ENCODE measurements at places on chromosomes 7 and 10.

DNA sequence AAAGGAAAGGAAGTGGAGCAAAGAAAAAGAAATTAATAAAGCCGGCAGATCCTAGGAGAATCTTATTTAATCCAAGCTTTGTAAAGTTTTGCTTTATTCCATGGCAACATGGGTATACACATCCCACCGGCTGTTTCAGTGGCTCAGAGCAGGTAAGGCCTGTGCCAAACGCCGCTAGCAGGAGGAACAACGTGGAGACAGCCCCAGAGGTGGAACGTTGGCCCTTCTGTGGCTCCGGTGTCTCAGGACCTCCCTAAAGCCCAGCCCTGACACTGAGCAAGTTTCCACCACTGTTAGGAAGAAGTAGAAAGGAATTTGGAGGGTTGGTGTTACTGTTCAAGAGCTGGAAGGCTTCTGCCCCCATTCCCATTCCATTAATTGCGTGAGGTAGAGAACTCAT lies 52.0 kb downstream of the EGFR start:
- DNase-seq = no peak

DNA sequence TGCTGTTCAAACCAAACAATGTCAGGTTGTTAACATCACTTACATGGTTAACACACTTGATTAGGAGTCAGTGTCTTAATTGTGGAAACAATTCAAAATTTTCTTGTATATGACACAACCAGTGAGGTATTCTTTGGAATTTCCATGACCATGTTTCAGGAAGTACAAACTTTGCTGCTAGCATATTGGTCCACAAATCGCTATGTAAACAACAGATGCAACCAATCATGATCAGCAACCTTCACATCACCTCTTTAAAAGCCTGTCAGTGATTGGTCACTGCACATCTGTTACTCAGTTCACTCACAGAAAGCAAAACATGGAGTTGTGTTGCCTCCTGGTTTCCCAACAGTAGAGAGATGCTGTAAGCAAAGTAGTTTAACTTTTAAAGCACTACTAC lies 108.9 kb upstream of the FAM3C start:
- DNase-seq = no peak

DNA sequence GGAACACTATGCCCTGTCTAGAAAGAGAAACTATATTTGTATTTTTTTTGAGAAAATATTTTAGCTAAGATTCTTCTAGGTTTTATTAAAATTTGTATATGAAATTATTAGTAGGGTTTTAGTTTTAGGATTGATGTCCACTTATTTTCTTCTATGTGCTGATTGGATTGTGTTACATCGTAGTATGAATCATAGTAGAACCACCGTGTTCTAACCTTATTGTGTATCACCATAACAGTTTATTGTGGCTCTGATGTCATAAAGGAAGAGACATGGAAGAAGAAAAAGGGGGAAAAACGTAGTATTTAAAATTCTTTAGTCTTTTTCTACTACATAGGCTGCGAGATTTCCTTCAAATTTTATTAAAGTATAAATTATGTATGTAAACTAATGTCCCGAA lies 1.9 kb downstream of the AGBL3 start:
- DNase-seq = no peak

DNA sequence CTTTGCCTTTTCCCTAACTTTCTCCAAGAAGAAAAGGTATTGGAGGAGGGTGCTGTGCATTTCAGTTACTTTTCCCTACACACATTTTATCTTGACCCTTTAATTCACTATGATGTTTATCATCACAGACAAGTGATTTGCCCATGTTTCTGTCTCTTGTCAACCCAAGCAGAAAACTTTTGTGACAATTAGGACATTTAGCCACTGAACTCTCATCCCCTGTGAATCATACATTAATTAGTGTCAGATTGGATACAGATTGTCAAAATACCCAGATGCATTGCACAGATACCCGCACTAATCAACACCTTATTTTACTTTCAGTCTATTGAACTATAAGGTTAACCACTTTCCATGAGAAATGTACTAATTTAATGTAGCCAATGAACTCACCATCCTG lies 912.9 kb downstream of the SORCS1 start:
- DNase-seq = no peak

GRCh38 chr7:81140252-81140651 lies 221.4 kb upstream of the SEMA3C start:
- DNase-seq = no peak

- DNase-seq = no peak
Observed at GRCh38 chr7:117208257-117208656, 114.6 kb downstream of the WNT2 start.

GRCh38 chr10:113616244-113617074 lies 47.4 kb downstream of the NRAP start:
- DNase-seq = peak; percentile 39

GRCh38 chr10:46310143-46310514 lies 23.3 kb downstream of the ANTXRL start:
- no peak for DNase-seq

DNA sequence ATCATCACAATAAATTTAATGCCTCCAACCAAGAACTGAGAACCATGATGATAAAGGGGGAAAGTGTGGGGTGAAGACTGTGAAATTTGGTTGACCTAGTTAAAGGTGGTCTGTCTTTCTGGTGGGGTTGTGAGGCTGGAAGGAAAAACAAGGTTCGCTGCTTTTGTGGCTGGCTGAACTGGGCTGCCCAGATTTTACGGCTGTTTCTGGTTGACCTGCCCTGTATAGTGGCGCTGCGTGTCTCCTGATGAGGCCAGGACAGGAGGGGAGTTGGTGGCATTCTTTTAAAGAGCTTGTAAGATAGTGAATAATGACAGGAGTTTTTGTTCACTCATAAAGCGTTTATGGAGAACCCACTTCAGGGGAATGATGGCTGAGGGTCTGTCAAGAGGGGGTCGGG lies 101.8 kb downstream of the CYP26A1 start:
- no peak for DNase-seq

- peak; percentile 79 for DNase-seq
Observed at GRCh38 chr7:29921404-29922010, 68.1 kb downstream of the SCRN1 start.

GRCh38 chr7:116305485-116306408 lies 95.4 kb downstream of the TES start:
- DNase-seq = no peak

DNA sequence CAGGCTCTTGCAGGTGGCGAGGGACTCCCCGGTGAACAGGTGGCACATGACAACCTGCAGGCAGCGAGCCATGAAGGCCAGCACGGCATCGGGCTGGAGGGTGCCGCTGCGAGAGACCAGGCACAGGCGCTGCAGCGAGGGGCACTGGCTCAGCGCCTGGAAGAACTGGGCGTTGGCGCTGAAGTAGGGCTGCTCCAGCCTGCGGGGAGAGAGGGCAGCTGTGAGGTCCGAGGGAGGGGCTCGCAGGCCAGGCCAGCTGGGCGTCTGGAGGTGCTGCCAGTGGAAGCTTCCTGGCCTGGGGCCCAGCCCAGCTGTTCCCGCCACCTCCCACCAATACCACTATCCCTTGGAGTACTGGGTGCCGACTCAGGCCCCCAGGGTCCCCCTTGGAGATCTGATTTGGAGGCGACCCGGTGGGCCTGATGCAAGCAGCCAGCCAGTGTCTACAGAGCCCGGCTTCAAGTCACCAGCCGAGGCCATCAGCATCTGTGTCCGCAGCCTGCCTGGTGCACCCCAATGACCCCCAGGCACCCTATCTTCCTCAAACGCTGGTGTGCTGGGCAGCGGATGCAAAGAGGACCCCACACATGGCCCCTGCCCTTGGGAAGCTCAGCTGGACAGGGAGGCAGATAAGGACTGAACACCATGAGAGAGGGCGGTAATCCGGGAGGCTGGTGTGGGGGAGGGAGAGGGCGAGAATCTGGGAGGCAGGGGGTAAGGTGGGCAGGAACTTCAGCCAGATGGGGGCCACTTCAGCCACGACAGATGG lies 67.8 kb upstream of the TNRC18 start:
- no peak for DNase-seq

- DNase-seq = no peak
Observed at GRCh38 chr7:131802195-131802864, 245.9 kb upstream of the PODXL start.

DNA sequence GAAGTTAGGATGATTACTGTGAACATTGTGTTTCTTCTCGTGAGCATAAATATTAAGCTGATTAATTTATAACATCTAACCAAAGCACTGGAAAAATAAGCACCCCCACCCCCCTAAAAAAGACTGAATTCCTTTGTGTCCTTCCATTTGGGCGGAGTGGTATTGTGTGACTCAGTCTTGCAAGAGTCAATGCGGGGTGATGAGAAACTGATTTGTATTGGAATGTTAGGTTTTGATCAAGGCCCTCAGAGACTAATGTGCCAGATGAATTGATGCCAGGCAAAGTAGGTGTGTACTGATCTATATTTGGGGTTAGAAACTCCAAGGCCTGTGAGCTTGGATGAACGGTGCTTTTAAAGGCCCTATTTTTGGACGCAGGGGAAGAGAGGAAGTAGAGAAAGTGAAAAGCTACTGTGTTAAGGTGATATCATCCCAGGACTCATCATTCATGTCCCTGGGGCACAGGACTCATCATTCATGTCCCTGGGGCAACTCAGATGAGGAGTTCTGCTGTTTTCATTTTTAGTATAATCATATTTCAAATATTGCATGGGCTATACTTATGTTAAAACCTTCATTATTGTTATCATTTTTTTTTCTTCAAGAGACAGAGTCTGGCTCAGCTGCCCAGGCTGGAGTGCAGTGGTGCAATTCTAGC lies 61.3 kb upstream of the PTN start:
- no peak for DNase-seq

- no peak for DNase-seq
Observed at GRCh38 chr7:121761399-121761798, 111.6 kb upstream of the PTPRZ1 start.

GRCh38 chr10:25308278-25308677 lies 133.5 kb downstream of the GPR158 start:
- DNase-seq = no peak

DNA sequence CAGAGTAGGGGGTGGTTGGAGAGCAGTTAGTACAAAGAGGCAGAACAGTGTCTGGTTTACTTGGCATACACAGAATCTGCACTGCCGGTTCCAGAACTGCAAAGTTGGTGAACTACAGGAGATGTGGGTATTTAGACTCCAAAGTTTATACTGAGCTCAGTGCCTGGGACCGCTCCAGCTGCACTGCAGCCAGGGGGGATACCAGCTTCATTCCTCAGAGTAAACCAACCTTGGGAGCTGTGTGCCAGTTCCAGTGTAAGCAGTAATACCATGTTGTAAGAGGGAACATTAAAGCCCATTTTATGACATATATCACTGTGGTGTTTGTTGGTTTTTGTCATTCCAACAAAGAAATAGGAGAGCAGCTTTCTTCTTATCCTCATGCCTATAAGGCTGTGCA lies 23.4 kb downstream of the LOXL4 start:
- no peak for DNase-seq

GRCh38 chr7:17560516-17560915 lies 262.1 kb downstream of the AHR start:
- no peak for DNase-seq

DNA sequence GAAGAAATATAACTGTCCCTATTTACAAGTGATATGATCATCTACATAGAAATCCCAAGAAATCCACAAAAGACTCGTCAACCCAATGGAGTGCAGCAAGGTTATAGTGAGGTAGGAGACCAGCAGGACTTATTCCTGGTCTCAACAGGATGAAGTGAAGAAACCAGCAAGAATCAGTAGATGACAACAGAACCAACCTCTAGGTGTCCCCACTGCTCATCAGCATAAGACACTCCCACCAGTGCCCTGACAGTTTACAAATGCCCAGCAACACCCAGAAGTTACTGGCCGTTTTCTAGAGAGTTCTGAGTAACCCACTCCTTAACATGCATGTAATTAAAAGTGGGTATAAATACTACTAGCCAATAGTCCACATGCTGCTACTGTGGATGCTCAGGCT lies 470.5 kb upstream of the LRRTM3 start:
- no peak for DNase-seq

DNA sequence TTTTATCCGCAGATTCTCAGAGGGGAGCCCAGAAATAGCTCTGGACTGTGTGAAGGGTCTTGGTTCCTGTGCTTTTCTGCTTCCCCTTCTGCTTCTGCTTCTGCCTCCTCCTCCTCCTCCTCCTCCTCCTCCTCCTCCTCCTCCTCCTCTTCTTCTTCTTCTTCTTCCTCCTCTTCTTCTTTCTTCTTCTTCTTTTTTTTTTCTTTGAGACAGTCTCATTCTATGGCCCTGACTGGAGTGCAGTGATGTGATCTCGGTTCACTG lies 11.6 kb downstream of the PDZD7 start:
- DNase-seq = no peak

DNA sequence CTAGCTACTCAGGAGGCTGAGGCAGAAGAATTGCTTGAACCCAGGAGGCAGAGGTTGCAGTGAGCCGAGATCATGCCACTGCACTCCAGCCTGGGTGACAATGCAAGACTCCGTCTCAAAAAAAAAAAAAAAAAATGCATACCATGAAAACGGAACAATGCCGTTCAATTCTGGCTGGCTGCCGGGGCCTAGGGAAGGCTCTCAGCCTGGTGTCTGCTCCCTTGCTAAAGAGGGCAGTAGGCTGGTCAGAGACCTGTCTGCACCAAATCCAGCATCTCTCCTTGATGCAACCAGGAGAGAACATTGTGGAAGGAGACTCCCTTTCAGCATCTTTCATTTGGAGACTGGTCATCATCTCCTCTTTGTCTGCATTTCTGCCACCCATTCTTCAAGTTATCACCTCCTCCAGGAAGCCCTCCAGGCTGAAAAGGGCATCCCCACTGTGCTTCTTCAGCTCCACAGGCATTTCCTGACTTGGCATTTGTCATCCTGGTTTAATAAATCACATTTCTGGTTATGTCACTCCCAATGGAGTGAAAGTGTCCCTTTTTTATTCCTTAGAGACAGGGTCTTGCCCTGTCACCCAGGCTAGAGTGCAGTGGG lies 24.7 kb downstream of the MYL10 start:
- no peak for DNase-seq

DNA sequence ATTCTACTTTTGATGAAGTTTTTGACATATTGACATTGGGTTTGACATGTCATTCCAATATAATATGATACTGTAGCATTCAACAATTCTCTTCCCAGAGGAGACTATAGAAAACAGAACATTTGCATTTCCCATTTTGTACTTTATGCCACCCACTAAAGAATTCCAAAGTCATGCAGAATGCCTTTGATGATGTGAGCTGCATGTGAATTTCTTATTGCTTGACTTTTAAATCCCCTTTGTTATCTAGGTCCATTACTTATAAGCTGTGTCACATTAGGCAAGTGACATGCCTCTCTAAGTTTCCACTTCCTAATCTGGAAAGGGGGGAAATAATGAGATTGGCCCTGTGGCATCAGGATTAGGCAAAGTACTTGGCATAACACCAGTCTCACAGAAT lies 436.7 kb downstream of the AUTS2 start:
- DNase-seq = peak; percentile 18

All from HAP-1 (cell line).